ENCODE measurements at places on chromosomes 1 and 21. TPM values are rescaled to one million over a fixed set of nuclear protein-coding genes. Genes with fewer than 3 reads are reported as not detected.

The RAP1GAP gene
- 3.5 TPM for polyA plus RNA-seq

The ATP8B2 gene
- polyA plus RNA-seq: 6.7 TPM

The CD101 gene
- 2.9 TPM for polyA plus RNA-seq

The CCDC30 gene
- polyA plus RNA-seq: 0.88 TPM

The ZC3H12A gene
- polyA plus RNA-seq: 17.6 TPM

The SPRR3 gene
- polyA plus RNA-seq: 18,496 TPM

The ADGRB2 gene
- polyA plus RNA-seq: 0.51 TPM

The FCER1A gene
- 20.8 TPM for polyA plus RNA-seq

The AADACL3 gene
- not detected for polyA plus RNA-seq

The NPR1 gene
- 2.2 TPM for polyA plus RNA-seq

The HHIPL2 gene
- 0.22 TPM for polyA plus RNA-seq

The C8A gene
- polyA plus RNA-seq: not detected

The SPRR2E gene
- 1,279 TPM for polyA plus RNA-seq

The OR2L13 gene
- not detected for polyA plus RNA-seq

The CFAP74 gene
- polyA plus RNA-seq: 0.04 TPM

The CD247 gene
- 1.3 TPM for polyA plus RNA-seq

The NKAIN1 gene
- 0.16 TPM for polyA plus RNA-seq

The ZDHHC18 gene
- polyA plus RNA-seq: 15.0 TPM

The KIF21B gene
- 0.28 TPM for polyA plus RNA-seq

The SLC1A7 gene
- 0.05 TPM for polyA plus RNA-seq

The CAPN8 gene
- 0.56 TPM for polyA plus RNA-seq

The FAM151A gene
- 0.26 TPM for polyA plus RNA-seq

The SPATA21 gene
- polyA plus RNA-seq: 0.13 TPM

The MAN1C1 gene
- 2.4 TPM for polyA plus RNA-seq

The OR2L8 gene
- not detected for polyA plus RNA-seq

The AJAP1 gene
- 0.10 TPM for polyA plus RNA-seq

The MEX3A gene
- polyA plus RNA-seq: 0.36 TPM

The RNF186 gene
- polyA plus RNA-seq: 0.06 TPM

The TMIGD3 gene
- polyA plus RNA-seq: 0.31 TPM

The SLAMF6 gene
- 1.4 TPM for polyA plus RNA-seq

The B3GALT2 gene
- polyA plus RNA-seq: 0.28 TPM

The BNIPL gene
- polyA plus RNA-seq: 159 TPM

The FCRL3 gene
- not detected for polyA plus RNA-seq

The SZT2 gene
- 39.3 TPM for polyA plus RNA-seq

Measured in esophagus (tissue), 2 donors.